ENCODE measurements at places on chromosomes 5 and 9. TPM values are rescaled to one million over a fixed set of nuclear protein-coding genes. Genes with fewer than 3 reads are reported as not detected.

GRCh38 chr9:8468045-8468637 is 668.6 kb upstream of the DMAC1 start:
- DNase-seq = no peak

Gene S1PR3
- 3.3 TPM for total RNA-seq

DNA sequence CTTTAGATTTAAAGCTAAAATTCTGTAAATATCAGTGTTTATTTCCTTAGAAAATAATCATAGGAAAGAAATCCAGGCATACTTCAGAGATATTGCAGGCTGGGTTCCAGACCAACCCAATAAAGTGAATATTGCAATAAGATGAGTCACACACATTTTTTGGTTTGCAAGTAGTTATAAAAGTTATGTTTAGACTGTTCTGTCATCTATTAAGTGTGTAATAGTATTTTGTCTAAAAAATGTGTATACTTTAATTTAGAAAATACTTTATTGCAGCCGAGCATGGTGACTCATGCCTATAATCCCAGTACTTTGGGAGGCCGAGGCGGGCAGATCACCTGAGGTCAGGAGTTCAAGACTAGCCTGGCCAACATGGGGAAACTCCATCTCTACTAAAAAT is 6.9 kb upstream of the RIC1 start:
- DNase-seq = no peak

Gene PRXL2C
- total RNA-seq = 4.7 TPM

Gene ANXA6
- total RNA-seq = 98.7 TPM

GRCh38 chr9:80516679-80517078 is 944.9 kb downstream of the TLE4 start:
- no peak for DNase-seq

Gene RABL6
- 114 TPM for total RNA-seq

Measured in H9 (cell line).